CD4-positive, alpha-beta memory T cell (primary cell): ENCODE measurements at places on chromosomes 3 and 15.

DNA sequence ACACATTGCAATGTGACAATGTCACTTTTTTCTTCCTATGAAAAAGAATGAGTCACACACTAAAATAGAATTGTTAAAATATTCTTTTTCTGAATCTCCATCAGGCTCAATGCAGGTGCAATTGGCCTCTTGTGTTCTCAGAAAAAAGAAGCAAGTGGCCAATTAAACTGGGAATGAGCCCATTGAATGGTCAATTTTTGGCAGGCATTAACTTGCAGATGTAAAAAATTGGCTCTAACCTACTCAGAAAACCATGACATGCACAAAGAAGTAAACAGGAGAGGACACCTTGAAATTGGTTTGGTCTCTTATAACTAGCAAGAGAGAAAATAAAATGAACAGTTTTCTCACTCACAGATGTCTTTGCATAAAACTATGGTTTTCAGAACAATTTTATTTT, 820.8 kb downstream of the TBL1XR1 start:
- no peak for DNase-seq

- no peak for DNase-seq
Measured at GRCh38 chr15:68909601-68910100, 20.7 kb upstream of the SPESP1 start.

DNA sequence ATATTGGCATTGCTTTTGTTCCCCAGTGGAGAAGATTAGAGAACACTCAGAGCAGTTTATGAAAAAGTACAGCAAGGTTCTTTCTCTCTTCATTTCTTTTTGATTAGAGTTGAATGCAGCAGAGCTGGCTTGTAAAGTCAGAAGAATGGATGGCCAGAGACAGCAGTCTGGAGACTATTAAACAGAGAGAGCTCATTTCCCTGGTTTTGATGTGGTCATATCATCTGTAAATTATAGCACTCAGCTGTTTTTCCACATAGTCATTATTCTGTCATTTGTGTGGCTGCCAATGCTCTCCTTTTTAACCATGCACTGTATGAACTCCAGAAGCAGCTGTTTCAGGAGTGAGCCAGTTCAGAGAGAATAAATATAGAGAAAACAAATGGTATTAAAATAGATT, 177.4 kb upstream of the CRBN start:
- DNase-seq, result no peak

GRCh38 chr3:156356537-156357363, 198.2 kb downstream of the SSR3 start:
- DNase-seq, result no peak
